Left lobe of liver (tissue), 2 donors: ENCODE measurements at places on chromosomes 1 and 21. TPM values are rescaled to one million over a fixed set of nuclear protein-coding genes. Genes with fewer than 3 reads are reported as not detected.

PRELP gene
- 6.4 TPM for total RNA-seq

SPRR2A gene
- total RNA-seq = not detected

RPE65 gene
- total RNA-seq = not detected

TAL1 gene
- 1.9 TPM for total RNA-seq

TNFRSF14 gene
- 48.7 TPM for total RNA-seq

DNA sequence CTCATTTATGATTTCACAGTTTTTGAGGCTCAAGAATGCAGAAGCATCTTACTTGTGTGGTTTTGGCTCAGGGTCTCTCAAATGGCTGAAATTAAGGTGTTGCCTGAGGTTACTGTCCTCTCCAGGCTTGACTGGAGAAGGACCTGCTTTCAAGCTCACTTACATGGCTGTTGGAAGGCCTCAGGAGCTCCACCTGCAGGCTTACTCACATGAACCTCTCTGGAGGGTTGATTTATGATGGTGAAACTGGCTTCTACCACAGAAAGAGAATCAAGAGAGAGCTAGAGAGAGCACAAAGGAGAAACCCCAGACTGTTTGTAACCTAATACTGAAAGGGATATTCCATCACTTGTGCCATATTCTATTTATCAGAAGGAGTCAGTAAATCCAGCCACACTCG lies 6.2 kb upstream of the KCNK2 start:
- peak; percentile 51 for DNase-seq
